ENCODE measurements at places on chromosomes 2 and 18.

- DNase-seq: peak; percentile 3
Observed at GRCh38 chr2:109663721-109664120, 49.6 kb downstream of the SOWAHC start.

DNA sequence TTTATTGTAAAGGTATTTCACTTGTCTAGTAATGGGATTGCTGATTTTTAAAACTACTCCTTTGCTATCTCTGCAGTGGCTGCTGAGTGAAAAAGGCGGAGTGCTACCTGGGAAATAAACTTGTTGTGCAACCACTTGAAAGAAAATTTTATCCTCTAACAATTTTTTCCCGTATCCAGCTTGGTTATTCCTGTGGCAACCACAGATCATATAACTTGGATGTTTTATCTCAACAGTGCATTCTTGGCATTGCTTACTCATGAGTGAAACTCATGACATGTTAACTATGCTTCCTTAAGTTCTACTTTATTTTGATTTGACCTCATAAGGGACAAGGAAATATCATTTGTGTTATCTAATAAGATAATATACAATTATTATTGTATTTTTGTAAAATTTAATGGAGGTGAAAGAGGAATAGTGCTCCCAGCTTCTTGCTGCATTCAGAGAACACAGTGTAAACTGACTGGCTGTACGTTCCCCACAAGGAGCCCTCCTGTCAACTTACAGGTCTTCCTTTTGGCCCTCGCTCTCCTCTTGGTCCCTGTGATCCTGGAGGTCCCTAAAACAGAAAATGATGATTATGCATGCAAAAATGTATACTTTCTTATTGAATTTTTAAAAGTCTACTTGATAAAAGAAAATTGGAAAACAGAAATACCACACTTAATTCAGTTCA is 82.7 kb downstream of the COL5A2 start:
- no peak for DNase-seq

DNA sequence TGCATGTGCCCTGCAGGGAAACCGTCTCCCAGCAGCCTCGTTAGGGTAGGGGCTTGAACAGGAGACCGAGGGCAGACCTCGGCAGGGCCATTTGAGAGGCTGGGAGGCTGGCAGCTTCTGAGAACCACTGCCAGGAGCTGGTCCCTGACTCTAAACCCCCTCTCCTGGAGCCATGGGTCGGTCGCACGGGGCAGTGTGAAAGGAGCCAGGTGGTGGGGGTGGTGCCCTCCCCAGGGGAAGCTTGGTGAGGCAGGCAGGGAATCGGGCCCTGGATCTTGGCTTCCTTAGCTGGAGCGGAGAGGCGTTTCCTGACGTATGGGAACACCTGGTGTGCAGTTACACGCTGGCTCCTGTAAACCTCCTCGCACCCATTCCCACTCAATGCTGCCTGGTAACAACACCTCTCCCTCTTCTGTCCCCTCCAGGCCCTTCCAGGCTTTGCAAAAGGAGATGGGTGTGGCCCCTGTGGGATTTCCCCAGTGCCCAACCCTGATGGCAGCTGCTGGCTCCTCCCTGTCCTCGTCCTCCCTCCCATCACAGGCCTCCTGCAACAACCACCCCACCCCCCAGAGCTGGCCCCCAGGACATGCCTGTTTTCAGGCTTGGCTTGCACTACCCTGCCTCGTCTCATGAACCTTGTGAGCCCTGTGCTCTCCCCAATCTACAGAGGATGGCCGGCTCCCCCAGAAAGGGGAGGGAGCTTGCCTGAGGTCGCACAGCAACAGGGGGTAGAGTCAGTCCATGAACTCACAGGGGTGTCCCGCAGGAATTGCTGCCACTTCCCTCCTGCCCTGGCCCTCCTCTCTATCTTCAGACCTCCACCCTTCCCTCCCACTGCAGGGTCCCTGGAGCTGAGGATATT is 24.4 kb downstream of the ADRA2B start:
- peak; percentile 5 for DNase-seq

DNA sequence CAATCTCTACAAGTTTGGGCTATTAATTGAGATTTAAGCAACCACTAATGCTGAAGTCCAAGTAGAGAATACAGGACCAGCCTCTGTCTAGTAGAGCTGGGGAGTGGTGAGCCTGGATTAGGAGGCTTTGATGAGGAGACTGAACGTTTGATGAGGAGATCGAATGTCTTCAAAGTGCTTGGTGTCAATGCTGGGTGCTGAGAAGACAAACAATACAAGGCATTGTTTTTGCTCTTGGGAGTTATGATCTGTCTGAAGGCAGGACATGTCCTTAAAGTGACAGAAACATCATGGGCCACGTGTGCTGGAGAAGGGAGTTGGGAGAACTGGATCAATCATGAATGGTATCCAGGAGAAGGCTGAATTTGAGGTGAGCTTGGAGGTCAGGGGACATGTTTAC is 143.6 kb downstream of the SPHKAP start:
- DNase-seq: no peak

- DNase-seq: peak; percentile 83
Observed at GRCh38 chr2:3285901-3286645, 91.5 kb downstream of the EIPR1 start.

- no peak for DNase-seq
Observed at GRCh38 chr2:33665039-33665438, 65.9 kb upstream of the FAM98A start.
